ENCODE measurements at places on chromosomes 2 and 18. TPM values are rescaled to one million over a fixed set of nuclear protein-coding genes. Genes with fewer than 3 reads are reported as not detected.

GRCh38 chr18:46282177-46282570, 178.0 kb downstream of the HAUS1 start:
- no peak for DNase-seq

- DNase-seq = peak; percentile 65
These were observed at the start of gene MFSD6 for GRCh38 chr2:190407662-190408537. Gene MFSD6, plus strand, starts transcription at chr2:190408355. Its CDS starts 27,675 bp downstream, at chr2:190436030.

- no peak for DNase-seq
These were observed 73.0 kb upstream of the EPB41L5 start for GRCh38 chr2:119939915-119940314.

DNA sequence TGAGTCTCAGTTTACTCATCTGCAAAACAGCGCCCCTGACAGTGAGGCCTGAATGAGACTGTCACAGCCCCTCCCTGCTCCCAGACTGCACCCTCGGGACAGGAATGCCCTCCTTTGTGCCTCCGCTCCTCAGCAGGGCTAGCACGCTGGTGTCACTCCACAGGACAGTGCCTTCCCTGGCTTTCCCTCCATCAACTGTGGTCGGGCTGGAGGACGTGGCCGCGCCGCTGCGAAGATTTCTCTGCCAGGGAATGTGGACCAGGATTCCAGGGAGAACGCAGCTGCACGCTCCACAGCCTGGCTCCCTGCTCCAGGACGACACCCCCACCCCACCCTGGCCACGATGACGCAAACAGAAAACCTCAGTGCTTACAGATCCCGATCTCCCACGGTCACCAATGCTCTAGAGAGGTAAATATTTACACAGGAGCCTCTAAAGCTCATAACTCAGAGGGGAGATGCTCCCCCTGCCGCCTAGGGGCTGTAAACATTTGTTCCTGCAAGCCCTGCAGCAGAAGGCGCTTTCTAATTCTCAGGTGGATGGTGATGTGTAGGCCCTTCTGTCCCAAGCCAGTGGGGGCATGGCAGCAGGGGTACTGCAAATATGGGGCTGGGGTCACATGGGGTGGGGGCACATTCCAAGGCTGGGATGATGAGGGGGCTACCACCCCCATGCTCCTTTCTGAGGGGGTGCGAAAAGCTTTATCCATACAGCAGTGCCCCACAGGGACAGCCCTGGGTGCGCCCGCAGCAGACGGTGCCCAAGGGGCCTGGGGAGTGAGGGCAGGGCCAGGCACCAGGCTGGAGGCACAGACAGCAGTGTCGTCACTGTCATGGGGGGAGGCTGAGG, 12.4 kb downstream of the HS6ST1 start:
- peak; percentile 85 for DNase-seq

DNA sequence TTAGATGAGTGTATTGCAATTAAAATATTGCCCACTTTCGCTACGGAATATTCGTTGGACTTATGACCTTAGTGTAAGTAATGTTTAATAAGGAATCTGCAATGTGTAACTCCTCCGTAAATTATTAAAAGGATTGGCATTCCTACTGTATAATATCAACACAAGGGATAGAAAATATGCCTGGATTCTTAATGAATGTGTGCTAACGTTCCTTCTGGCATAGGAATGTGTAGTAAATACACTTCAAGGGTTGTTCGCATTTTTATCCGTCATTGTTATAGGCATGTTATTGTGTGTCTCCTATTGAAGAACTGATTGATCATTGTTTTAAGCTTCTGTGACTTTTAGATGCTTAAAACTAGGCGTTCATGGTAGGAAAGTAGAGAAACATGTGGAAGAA, 134.5 kb downstream of the NEDD4L start:
- no peak for DNase-seq

- DNase-seq = no peak
These were observed at the start of gene TMEM163 for GRCh38 chr2:134718817-134719814. Gene TMEM163, minus strand, starts transcription at chr2:134719000.

GRCh38 chr2:109057686-109058085, 68.7 kb upstream of the EDAR start:
- DNase-seq = no peak

DNA sequence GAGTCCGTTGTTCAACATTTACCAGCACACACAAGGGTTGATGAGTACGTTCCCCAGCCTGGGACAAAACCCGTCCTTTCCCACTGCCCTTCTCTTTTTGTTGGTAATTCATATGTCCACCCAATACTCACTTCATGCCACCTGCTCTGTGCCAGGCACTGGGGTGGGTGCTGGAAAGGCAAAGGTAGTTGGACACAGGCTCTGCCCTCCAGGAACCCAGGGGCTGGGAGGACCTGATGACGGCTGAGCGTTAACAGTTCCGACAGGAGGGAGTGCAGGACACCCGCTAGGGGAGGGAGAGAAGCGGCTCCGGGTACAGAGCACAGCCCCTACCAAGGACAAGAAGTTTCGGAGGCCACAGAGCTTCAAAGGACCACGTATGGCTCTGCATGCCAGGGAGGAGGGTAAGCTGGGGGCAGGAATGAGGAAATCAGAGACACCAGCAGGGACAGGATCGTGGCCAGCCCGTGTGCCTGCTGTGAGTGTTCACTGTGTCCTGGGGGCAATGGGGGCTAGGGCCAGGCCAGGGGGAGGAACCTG, 134.1 kb upstream of the GPC1 start:
- DNase-seq = no peak

DNA sequence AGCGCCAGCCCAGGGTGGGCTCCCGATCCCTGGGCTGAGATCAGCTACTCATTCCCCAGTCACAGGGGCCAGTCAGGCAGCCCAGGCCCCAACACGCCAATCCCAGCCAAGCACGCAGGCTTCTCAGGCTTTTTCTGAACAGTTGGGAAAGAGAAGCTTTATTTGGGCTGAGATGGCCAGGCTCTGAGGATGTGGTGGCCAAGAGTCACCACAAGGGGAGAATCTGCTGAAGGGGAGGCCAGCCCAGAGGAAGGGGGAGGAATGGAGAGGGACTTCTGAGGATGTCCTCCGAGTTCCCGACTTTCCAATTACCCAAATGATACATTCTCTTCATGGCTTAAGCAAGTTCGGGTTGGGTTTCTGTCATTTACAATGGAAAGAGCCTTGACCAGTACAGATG, 2.8 kb upstream of the DIPK1C start:
- no peak for DNase-seq

GRCh38 chr18:50190926-50191325, 4.0 kb downstream of the MYO5B start:
- DNase-seq = no peak

DNA sequence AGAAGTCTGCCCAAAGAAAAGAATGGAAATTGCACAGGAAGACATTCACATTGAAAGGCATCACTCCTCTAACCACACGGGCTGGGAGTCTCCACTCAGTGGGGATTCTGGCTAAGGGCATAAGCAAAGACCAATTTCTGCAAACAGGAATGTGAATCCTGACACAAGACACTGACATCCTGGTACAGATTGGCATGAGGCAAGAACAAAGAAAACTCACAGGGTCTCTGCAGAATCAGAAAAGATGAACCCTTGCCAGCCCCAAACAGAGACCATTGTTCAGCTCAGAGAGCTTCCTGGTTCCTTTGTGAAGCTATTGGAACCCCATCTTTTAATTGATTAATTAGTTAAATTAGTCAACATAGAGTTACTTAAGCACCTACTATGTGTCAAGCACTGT, 82.3 kb downstream of the UPP2 start:
- DNase-seq = no peak

DNA sequence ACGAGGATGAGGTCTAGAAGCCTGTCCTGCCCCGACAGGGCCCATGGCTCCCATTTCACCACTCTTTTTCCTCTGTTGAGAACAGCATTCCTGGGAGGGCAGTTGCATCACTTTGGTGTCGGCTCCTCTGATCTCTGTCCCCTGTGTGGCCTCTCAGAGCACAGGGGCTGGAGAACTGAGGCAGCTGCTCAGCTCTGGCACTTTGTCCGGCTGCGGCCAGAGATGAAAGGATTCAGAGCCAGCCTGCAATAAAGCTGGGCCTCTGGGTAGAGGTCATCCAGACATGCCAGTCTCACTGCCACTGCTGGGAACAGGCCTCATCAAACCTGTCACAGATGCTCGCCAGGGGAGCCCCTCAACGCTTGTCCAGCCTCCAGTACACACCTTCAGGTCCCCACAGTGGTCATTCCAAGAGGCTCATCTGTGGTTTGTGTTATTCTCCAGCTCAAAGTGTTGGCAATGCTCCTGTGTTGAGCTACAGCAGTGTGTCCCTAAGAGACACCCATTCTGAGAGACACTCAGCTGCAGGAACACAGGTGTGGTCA, 13.1 kb upstream of the ROCK2 start:
- no peak for DNase-seq

DNA sequence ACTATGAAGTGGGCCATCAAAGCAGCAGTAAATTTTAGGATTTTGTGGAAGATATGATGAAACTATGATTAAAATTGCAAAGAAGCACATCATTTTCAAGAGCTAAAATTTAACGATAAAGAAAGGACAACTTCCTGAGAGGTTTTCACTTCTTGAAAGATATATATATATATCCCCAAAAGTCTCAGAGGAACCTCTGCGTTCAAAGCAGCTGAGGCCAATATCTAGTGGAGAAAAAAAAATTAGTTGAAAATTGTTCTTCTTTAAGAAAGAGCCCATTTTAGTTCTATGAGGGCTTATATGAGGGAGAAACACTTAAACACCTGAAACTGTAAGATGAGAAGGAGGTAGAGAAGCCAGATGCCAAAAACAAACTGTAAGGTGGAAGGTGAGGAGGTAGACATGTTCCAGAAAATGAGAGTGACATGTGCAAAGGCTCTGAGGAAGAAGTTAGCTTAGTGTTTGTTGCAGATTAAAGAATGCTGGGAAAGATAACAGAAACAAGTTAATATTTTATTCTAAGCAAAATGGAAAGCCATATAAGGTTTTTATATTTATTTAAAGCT, 72.9 kb upstream of the VRK2 start:
- no peak for DNase-seq

DNA sequence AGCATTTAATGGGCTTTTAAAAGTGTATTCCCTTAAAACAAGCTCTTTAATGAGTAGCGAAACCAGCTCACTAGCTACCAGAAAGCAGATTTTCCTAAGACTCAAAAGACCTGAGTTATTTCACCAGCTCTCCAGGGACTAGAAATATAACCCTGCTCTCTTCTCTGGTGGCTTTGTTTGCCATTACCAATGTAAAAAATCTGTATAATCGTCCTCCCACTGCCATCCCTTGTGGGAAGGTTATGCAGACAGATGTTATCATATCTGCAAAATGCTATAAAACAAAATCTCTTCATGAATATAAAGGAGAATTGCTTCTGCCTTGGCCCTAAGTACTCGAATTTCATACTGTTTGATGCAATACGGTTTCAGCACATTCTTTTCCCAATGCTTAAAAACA, 335.2 kb downstream of the NUP35 start:
- no peak for DNase-seq

GRCh38 chr18:39302481-39302880, 1736.9 kb upstream of the CELF4 start:
- no peak for DNase-seq

DNA sequence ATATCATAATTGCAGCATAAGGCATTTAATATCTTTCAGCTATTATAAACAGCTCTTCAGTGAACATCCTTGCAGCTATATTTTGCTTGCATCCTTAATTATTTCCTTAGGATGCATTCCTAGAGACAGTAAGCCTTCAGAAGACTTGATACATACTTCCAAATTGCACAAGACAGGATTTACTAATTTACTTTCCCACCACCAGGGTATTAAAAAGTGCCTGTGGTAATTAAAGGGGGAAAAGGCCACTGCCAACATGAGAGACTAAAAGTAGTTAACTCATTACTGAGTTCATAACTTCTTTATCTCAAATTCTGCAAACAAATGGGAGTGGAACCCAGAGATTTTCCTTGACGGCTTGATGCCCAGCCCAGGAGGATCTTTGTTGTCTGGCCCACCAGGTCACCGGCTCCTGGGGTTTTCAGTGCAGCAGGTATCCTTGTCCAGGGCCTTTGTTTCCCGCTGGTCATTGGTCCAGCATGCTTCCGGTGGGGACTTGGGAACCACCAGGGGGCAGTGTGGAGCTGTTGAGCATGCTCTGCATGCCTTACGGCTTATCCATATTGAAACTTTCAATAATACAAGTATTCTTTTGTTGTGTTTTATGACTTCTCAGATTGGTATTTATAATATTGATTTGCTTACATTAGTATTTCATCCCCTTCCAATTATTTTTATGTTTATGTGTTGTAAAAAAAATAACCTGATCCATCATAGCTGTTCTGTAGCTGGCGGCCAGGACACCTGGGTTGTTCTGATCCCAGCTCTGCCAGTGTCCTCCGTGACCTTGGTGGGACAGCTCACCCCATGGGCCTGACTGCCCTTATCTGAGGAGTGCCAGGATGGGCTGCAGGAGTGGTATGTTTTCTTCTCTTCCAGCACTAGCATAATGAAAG, 61.4 kb downstream of the TGOLN2 start:
- DNase-seq = peak; percentile 76

- DNase-seq = no peak
These were observed 25.6 kb downstream of the SERTAD2 start for GRCh38 chr2:64627860-64628841.

DNA sequence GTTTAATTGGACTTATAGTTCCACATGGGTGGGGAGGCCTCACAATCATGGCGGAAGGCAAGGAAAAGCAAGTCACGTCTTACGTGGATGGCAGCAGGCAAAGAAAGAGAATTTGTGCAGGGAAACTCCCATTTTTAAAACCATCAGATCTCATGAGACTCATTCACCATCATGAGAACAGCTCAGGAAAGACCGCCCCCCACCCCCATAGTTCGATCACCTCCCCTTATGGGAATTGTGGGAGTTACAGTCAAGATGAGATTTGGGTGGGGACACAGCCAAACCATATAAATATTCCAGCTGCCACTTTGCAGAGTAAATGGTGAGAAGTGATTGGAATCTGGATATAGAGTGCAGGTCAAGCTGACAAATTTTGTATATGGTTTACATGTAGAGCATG, 187.4 kb downstream of the ARL4C start:
- DNase-seq = no peak

- DNase-seq = no peak
These were observed 90.1 kb downstream of the DPP4 start for GRCh38 chr2:161983866-161984265.

DNA sequence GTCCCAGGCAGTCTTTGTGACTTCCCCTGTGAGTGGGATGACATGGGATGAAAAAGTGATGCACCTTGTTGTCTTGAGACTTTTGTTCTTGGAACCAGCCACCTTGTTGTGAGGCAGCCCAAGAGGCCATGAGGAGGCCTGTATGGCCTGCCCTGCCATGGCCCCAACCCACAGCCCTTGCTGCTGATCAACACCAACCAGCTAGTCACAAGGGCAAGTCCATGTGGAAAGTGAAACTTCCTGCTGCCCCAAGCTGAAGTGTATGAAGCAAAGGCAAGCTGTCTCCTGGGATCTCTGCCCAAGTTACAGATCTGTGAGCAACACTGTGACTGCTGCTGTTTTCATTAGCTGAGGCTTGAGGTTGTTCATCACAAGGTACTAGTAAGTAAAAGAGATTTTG, 21.6 kb downstream of the TMEM18 start:
- no peak for DNase-seq

DCC gene
- 3.9 TPM for total RNA-seq

EPHA4 gene
- total RNA-seq = 38.0 TPM

DAPL1 gene
- total RNA-seq = 0.50 TPM

TMEM200C gene
- 0.31 TPM for total RNA-seq

NAGK gene
- 113 TPM for total RNA-seq

CD8B gene
- total RNA-seq = 2.5 TPM

Measured in kidney (tissue), 22 donors.